ENCODE measurements at places on chromosomes 1 and 21.

DNA sequence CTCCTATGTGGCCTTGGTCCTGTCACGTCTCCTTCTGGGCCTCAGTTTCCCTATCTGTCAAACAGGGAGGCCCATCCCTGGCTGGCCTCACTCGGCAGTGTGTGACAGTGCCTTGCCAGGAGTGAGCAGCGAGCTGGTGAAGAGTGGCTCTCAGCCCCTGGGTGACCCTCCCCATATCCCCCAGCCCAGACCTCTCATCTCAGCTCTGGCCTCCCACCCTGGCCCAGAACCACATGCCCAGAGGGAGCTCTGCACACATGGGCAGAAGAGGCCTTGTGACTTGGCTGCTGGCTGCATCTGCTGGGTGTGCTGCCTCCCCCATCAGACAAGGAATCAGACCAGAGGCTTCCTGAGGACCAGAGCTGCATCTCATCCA, 19.5 kb upstream of the PADI1 start:
- DNase-seq: no peak

DNA sequence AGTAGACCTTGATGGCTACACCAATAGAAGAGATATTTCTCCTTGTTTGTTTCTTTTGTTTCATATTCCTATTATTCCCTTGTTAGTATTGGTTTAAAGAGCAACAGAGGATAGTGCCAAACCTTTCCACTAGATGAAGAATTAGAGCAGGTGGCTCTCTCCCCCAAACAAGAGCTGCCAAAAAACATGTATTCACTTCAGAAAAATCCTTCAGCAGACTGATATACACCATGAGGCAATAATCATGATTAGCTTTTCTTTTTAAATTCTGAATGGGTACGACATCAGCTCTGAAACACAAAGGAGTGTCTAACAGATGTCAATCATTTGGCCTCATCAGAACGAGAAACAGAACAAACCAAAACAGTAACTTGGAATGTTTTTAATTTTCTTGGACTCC, 67.3 kb upstream of the MAP10 start:
- DNase-seq: no peak

- DNase-seq: no peak
Observed at GRCh38 chr1:102937401-102937800, 170.9 kb downstream of the COL11A1 start.

DNA sequence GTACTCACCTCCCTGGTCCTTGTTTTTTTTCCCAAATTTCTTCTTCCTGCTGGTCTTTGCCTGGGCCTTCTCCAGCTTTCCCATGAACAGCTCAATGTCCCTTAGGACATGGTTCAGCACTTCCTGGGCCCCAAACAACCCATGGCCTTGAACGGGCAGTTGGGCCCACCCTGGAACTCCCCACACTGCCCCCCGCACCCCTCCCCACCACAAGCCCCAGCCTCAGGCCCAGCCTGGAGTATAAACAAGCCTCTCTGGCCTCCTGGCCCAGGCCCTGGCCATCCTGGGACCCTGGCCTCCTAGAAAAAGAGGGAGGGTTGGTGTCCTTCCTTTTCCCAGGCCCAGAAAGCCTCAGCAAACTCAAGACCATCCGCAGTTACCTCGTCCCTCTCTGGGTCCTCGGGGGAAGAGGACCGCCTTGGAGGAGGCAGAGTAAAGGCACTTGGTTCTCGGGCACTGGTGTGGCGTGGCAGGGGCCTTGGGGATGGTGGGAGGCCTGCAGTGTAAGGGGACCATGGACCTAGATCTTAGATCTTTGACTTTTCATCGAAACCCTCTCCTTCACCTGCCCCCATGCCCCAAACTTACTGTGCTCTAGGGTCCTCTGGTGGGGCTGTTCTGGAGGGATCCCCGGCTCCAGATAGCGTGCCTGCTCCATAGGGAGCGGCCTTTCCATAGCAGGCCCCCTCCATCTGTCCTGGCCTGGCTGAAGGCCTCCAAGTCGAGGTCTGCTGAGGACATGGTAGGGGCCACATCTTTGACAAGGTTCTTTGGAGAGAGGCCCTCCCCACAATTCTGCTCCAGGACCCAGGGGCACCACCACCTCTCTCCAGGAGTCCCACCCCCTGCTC, 5.6 kb downstream of the EPS8L3 start:
- DNase-seq: no peak

- no peak for DNase-seq
Observed at GRCh38 chr1:159946242-159947187, 1.1 kb upstream of the IGSF9 start.

All from brain pericyte (primary cell).